ENCODE measurements at places on chromosomes 2 and 18.

- H3K27ac ChIP-seq, result no peak overlapping the region
- H3K4me1 ChIP-seq, result no peaks in the 10 kb centered on the region
- H3K27me3 ChIP-seq, result no peaks in the 10 kb centered on the region
- H3K36me3 ChIP-seq, result no peaks in the 10 kb centered on the region
- DNase-seq, result no peak
- H3K4me3 ChIP-seq, result no peak overlapping the region
These were observed 57.8 kb upstream of the ETAA1 start for GRCh38 chr2:67339234-67339885.

- no peaks in the 10 kb centered on the region for H3K4me1 ChIP-seq
- no peaks in the 10 kb centered on the region for H3K27me3 ChIP-seq
- no peak overlapping the region for H3K27ac ChIP-seq
- no peak for DNase-seq
- H3K36me3 ChIP-seq, result no peaks in the 10 kb centered on the region
- no peak overlapping the region for H3K4me3 ChIP-seq
These were observed 740.3 kb downstream of the SATB2 start for GRCh38 chr2:198717451-198717850.

GRCh38 chr2:79393806-79394484 lies 118.9 kb upstream of the CTNNA2 start:
- no peaks in the 10 kb centered on the region for H3K36me3 ChIP-seq
- no peak overlapping the region for H3K27ac ChIP-seq
- H3K4me1 ChIP-seq, result no peaks in the 10 kb centered on the region

DNA sequence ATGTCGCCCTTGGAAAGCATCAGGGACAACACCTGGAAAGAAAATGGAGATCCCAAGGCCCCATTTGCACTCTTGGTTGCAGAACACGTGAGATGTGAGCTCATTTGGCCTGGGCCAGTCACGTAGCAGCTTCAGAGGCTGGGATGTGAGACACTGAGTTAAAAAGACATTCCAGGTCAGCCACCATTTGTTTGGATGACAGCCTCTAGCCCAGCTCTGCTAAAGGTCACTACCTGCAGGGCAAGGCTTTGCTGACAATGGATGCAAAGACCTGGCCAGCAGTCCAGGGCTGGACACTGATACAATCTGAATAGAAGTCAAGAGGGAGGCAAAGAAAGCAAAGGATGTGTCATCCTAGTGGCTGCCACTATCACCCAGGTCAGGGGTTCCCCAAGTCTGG lies 83.9 kb upstream of the LRPPRC start:
- H3K36me3 ChIP-seq, result no peaks in the 10 kb centered on the region
- no peak overlapping the region for H3K4me3 ChIP-seq
- no peak overlapping the region for H3K27ac ChIP-seq
- DNase-seq, result no peak

DNA sequence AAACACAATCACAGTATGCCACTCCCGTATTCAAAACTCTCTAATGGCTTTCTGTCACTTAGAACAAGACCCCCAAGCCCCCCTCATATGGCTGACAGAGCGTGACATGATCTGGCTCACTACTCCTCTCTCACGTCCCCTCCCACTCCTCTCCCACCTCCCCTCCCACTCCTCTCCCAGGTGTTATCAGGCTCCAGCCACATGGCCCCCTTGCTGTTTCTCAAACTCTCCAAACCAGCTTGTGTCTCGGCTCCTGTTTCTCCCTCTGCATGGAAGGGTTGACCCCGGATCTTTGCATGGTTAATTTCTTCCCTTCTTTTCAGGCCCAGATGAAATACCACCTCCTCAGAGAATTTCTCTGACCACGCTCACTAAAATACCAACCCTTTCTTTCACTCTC lies 180.8 kb downstream of the SLC8A1 start:
- H3K4me3 ChIP-seq, result no peak overlapping the region
- no peak overlapping the region for H3K27ac ChIP-seq
- no peaks in the 10 kb centered on the region for H3K4me1 ChIP-seq
- no peaks in the 10 kb centered on the region for H3K27me3 ChIP-seq
- no peak for DNase-seq

DNA sequence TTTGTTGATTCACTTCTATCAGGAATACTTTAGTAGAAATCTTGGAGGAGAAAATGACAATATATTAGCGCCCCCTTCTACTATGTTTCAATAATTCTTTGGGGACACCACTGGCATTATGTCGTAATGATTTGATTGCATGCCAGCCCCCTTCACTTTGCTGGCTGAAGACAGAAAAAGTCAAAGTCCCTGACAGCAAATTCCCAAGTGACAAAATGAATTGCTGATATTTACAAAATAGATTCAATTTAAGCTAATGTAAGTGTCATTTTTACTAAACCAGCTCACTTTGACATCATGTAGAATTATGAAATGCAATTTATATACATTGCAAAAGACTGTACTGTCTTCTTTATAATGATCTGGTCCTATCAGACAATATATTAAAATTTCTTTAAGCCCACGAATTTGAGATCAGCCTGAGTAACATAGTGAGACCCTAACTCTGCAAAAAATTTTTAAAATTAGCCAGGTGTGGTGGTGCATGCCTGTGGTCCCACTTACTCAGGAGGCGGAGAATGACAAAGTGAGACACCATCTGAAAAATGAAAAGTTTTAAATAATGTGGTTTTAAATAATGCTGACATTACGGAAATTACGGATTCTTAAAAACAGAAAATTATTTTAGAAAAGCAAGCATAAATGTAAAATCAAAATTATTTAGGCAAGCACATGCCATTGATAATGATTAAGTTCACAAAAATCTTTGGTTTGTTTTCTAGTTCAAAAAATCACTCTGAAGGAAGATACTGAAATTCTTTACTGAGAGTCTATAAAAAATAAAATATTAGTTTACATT lies 520.1 kb upstream of the PKDCC start:
- no peaks in the 10 kb centered on the region for H3K27me3 ChIP-seq
- no peak overlapping the region for H3K4me3 ChIP-seq
- no peak for DNase-seq
- H3K36me3 ChIP-seq, result no peaks in the 10 kb centered on the region
- no peak overlapping the region for H3K27ac ChIP-seq
- H3K4me1 ChIP-seq, result no peaks in the 10 kb centered on the region
